ENCODE measurements at places on chromosomes 7 and 10.
A peak's percentile ranks its signal among the peaks of the same experiment; 100 is the strongest.

GRCh38 chr7:151379193-151379520 lies 30.7 kb downstream of the WDR86 start:
- peak; percentile 38 for DNase-seq

DNA sequence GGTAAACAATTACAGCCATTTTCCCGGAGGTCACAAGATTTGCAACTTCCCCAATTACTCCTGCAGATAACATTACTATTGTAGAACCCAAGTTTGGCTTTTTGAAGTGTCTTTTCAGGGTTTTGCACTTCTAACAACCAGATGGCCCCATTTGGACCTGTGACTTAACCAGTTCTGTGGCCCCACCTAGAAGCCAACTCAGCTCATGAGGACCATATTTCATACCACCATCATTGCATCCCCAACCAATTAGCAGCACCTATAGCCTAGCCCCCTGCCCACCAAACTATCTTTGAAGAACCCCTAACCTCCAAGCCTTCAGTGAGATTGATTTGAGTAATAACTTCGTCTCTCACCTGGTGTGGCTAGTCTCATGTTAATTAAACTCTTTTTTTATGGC lies 51.3 kb upstream of the WDR11 start:
- DNase-seq: no peak

- DNase-seq: no peak
Observed at GRCh38 chr10:49167425-49168170, 20.6 kb downstream of the TMEM273 start.

- DNase-seq: no peak
Observed at GRCh38 chr10:100498059-100498458, 21.6 kb downstream of the SEC31B start.

GRCh38 chr7:35650751-35651150 lies 44.2 kb downstream of the HERPUD2 start:
- DNase-seq: no peak

DNA sequence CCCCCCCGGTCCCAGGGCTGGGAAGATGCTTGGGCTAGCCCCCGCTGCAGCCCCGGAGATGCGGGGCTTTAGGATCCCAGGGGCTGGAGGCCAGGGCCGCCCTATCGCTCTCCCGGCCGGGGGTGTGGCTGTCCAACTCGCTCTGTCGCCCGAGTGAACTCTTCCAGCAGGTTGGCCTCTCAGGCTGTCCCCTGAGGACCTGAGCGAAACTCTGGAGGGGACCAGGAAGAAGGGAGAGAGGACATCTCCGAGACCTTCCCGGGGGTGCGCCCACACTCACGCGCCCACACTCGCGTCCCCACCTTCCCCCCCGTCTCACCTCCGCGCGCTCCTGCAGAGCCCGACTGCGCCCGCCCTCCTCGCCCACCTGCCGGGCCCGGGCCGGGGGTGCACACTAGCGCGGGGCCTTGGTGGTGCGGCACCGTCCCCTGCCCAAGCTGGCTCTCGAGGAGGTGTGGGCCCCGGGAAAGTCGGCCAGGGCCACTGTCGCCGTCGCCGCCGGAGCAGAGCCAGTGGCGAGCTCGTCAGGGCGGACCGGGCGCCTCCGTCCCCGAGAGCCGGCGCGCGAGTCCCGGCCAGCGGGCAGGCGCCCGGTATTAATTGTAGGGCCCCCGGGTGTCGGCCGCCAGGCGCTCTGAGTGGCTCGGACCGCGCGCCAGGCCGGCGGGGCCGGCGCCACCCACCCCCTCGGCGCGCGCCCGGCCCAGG lies 101.7 kb upstream of the SVIL start:
- DNase-seq: peak; percentile 88

Measured in upper lobe of right lung (tissue), 1 donor.